ENCODE measurements at places on chromosomes 5 and 9.

DNA sequence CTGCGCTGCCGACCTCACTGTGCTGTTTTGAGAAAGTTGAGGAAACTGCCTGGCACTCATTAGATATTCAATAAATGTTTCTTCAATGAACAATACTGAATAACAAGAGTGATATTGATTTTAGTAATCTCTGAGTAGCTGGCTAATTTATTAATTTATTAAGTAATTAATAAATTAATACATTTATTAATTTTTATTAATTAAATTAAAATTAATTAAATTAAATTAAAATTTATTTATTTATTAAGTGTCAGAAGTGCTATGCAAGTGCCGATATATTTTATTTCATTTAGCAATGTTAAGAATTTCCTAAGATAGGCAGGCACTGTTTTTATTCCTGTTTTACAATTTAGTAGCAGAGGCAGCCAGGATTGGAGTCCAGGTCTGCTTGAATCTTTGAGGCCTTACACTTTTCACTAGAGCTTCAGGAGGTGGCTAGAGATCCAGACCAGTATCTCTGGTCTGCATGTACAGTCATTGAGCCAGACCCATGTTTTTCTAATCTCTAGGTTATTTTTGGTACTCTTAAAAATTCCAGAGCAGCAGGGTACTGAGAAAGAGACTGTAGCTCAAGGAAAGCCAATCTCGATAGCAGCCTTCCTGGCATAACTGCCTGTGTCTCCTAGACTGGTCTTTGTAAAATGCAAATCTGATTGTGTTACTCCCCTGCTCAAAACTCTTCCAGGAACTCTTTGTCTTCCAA is 109.2 kb downstream of the ARHGEF28 start:
- DNase-seq = no peak

GRCh38 chr9:15306068-15306756 is 804 bp downstream of the TTC39B start:
- no peak for DNase-seq

DNA sequence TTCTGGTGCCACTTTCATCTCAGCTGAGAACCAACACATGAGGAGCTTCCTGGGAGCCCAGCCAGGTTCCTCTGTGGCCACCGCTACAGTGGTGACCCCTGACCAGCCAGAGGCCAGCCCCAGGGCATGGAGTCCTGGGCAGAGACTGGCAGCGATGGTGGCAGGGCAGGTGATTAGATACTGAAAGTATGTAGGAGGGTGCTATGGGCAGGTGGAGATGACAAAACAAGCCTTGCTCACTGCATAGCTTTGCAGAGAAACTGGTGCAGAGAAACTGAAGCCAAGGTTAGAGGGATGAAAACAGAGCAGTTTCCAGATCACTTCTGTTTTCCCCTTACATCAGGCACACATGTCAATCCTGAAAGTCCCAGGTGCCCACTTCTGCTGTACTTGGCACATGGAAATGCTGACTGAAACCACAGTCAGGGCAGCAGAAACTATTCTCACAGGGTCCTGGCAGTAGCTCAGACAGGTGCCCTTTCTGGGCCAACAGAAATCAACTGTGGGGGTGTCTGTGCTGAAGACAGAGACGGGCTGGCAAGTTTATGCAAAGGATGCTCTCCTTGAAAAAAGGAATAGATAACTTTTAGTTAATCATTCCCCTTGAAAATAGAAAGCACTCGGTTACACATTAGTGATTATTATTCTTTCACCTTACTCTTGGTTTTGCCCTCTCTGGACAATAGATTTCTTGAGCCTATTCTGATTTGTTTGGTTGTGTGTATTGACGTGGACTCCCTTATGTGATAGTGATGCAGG is 90.3 kb downstream of the ANKRD55 start:
- no peak for DNase-seq

DNA sequence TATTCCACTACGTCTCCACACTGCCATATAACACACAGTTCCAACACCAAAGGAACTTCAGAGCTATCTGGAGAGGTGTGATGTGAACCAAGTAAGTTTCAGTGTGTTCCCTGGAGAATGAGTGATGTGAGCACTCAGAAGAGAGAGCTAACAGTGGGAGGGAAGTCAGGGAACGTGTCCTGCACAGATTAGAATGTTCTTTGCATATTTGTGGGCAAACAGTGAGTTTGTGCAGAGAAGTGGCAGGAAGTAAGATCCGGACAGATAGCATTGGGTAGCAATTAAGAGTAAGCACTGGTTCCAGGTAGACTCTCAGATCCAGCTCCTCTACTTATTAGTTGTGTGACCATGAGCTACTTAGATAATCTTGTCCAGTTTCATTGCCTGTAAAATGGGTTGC is 206.4 kb downstream of the PDZD2 start:
- DNase-seq = no peak

GRCh38 chr5:139669662-139670368 is 21.7 kb downstream of the CXXC5 start:
- no peak for DNase-seq

GRCh38 chr5:14247054-14247386 is 103.9 kb downstream of the TRIO start:
- DNase-seq = no peak

- DNase-seq = no peak
Measured at GRCh38 chr9:84439250-84439649, 98.7 kb upstream of the SLC28A3 start.

DNA sequence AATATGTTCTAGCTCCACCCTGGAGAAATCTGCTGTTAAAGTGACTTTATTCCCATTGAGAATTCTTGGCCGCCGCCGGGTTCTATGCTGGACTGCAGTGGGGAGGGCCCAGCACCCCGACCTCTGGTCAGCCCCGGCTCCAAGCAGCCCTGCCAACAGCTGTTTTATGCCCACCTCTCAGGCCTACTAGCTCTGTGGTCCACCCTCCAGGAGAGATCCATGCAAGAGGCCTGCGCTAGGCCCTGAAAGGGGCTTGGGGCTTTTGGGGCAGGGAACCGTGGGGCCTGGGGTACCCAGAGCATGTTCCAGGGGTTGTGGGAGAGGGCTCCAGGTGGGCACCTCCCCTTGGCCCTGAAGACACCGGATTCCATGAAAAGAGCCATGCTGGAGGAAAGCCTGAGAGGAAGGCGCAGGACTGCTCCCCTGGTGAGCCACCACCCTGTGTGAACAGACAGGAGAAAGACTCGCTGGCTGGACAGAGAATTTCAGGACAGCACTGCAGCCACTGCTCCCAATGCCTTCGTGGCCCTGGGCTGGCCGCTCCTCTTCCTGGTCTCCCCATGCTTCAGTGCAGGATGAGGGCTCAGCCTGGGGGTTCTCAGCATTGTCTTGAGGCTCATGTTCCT is 44.6 kb upstream of the RUFY1 start:
- DNase-seq = no peak

DNA sequence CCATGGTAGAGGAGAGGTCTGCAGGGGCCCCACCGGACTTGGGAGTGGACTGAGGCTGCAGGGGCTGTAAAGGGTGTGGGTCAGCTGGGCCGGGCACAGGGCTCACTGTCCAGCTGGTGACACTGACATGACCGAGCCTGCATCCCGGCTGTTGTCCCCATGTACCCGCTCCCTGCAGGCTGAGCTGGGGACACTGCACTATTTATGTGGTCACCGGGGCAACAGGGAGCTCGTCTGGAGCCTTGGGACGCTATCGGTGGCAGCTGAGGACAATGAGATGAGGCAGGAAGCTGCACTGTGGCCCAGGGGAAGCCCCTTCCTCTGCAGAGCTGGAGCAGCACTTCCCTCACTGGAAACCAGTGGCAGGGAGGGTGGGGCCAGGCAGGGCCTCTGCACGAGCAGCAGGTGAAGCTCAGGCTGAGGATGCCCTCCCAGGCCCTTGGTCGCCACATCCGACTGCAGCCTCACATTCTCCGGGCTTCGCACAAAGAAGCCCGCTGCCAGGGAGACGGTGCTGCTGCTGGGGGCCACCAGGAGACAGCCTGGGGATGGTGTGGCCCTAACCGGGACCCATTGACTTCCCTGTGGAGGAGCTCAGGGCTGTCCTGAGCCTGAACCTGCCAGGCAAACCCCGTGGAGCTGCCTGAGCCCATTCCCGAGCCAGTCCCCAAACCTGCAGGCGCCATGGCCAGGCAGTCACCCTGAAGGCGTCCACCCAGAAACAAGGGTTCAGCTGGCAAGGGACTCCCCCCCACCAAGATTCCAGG is 26.4 kb downstream of the ZDHHC11B start:
- peak; percentile 18 for DNase-seq

DNA sequence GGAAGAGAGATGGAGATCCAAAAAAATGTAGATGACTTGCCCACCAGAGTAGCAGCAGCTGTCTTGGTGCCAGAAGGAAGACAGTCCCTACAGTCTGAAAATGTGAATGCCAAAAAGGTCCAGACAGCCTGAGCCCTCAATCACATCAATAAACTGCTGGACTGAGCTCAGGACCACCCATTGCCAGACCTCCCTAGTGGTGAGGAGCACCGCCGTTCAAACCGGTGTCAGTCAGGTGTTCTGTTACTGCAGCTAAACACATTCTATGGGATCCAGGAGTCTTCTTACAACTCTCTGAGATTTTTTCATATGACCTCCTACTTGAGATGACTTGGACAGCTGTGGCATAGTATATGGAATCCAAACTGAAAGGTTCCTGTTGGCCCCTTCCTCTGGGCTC is 32.0 kb upstream of the OTP start:
- no peak for DNase-seq

DNA sequence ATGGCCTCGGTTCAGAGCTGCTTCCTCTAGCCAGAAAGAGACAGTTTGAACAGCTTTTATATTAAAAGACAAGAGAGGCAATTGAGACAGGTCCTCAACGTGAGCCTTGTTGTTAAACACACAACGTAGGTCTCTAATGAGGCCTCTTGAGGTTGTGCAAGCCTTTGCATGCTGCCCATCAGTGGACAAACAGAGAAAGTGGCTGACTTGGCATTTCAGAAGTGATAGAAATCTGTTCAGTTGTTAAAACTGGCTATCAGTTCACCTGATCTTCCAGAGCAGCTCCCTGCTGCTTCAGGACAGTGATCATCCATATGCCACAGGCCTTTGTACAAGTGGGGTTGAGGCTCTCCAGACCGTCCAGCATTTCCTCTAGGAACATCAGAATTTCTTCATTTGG is 58.8 kb downstream of the MROH2B start:
- DNase-seq = no peak

DNA sequence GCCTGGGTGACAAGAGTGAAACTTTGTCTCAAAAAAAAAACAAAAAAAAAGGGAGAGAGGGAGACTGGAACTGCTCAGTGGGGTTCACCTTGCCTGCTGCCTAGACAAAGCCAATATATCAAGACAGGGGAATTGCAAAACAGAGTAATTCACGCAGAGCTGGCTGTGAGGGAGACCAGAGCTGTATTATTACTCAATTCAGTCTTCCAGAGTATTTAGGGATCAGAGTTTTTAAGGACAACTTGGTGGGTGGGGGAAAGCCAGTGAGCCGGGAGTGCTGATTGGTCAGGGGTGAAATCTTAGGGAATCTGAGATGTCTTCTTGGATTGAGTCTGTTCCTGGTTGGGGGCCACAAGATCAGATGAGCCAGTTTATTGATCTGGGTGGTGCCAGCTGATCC is 25.6 kb upstream of the SPIN1 start:
- DNase-seq = no peak

GRCh38 chr9:134287591-134288491 is 38.4 kb upstream of the RXRA start:
- no peak for DNase-seq

GRCh38 chr5:137696481-137696880 is 39.4 kb downstream of the KLHL3 start:
- DNase-seq = no peak

DNA sequence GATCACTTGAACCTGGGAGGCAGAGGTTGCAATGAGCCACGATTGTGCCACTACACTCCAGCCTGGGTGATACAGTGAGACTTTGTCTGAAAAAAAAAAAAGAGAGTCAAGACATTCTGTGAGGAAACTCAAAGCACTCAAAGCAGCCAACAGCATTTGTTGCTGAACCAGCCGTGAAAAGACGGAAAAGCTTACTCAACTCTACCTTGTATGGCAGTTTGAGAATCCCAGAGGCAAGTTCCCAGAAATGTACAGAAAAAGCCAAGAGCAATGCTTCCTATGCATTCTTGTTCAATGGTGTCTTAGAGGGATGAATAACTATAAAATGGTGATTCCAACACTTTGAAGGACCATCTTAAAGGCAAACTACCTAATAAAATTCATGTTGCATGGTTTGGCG is 170.2 kb downstream of the HSD17B3 start:
- DNase-seq = no peak

- DNase-seq = no peak
Measured at GRCh38 chr5:134430001-134430569, 18.4 kb upstream of the CDKN2AIPNL start.

DNA sequence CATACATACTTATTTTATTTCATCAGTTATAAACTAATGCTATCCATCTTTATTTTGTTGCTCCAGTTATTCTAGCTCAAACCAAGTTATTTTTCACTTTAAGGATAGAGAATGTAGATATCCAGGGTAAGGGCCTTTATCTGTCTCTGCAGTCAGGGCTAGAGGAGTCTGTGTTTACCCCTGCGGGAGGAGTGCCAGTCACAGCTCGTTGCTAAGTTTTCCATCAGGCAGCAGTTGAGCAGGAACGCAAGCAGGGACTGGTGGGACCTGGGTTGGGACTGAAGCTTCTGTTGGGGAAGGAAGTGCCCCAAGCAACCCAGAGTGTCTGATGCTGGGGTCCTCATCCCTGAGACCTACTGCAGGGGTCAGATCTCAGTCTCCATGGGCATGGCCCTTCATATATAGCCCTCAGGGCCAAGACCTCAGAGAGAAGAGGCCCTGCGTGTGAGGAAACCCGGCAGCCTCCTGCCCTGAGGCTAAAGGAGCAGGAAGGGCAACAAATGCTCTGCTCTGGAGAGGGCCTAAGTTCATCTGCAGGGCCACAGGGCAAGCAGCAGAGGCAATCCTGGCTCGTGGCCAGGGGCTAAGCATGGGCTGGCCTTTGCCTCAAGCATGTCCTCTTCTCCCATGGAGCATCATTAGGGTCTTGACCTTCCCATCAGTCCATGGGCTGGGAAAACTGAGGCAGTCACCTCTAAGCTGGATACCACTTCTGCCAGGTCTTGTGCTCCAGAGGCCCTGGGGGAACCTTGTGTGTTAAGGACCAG is 6.6 kb downstream of the SLC22A4 start:
- DNase-seq = no peak

- DNase-seq = no peak
Measured at GRCh38 chr5:14801792-14802191, 69.8 kb downstream of the ANKH start.

- DNase-seq = no peak
Measured at GRCh38 chr9:94937214-94937903, 210.9 kb downstream of the AOPEP start.

GRCh38 chr5:135921388-135921787 is 25.7 kb upstream of the IL9 start:
- DNase-seq = no peak

DNA sequence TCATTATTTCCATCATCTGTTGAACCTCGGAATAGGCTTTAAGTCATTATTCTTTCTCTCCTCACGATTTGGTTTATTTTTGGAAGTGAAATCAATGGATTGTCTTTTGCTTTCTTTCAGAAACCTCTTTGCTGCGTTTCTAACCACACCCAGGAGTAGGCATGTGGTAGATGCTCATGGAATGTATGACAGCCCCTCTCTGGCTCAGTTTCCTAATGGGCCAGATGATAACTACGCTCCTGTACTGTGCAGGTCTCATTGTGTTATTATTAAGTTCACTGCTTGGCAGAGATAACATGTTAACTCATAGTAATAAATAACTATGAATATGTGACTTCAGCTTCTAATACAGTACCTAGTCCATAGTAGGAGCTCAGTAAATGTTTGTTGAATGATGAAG is 175.5 kb upstream of the KLF4 start:
- no peak for DNase-seq
